ENCODE measurements at places on chromosomes 7 and 10.

GRCh38 chr7:101535351-101535751, 93.7 kb downstream of the MYL10 start:
- DNase-seq = no peak

- no peak for DNase-seq
Measured at GRCh38 chr7:108328174-108328651, 128.0 kb downstream of the NRCAM start.

DNA sequence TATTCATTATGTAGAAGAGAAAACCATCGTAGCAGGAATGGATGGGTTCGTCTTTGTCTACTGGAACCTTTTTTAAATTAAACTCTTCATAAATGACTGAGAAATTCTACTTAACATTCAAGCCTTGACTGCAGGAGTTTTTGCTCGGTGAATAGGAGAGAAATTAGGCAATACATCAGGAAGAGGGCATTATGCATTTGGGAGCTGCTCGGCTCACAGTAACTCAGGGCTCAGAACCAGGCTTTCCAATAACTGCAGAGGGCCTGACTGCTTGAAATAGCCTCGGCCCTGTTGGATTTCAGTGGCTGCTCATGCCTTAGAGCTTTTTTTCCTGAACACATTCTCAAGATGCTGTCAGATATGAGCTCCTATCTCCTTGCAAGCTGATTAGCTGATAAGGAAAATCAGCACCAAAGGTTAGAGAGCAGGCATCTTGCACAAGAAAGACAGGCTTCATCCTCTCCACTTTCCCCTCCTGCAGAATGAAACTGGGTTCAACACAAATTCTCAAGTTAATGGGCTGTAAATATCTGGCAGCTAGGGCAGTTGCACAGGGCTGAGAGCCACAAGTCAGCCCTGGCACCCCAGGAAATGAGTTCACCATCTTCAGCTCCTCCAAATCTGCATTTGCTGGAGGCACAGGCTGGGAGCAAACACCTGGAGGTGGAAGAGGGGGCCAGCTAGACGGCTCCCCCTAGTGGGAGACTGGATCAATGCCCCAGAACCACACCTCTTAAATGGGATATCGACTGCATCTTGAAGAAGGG, 24.3 kb downstream of the TECTB start:
- DNase-seq = peak; percentile 53

- DNase-seq = no peak
Measured at GRCh38 chr10:57627642-57628178, 640.0 kb downstream of the IPMK start.
